ENCODE measurements at places on chromosomes 16 and 17.

DNA sequence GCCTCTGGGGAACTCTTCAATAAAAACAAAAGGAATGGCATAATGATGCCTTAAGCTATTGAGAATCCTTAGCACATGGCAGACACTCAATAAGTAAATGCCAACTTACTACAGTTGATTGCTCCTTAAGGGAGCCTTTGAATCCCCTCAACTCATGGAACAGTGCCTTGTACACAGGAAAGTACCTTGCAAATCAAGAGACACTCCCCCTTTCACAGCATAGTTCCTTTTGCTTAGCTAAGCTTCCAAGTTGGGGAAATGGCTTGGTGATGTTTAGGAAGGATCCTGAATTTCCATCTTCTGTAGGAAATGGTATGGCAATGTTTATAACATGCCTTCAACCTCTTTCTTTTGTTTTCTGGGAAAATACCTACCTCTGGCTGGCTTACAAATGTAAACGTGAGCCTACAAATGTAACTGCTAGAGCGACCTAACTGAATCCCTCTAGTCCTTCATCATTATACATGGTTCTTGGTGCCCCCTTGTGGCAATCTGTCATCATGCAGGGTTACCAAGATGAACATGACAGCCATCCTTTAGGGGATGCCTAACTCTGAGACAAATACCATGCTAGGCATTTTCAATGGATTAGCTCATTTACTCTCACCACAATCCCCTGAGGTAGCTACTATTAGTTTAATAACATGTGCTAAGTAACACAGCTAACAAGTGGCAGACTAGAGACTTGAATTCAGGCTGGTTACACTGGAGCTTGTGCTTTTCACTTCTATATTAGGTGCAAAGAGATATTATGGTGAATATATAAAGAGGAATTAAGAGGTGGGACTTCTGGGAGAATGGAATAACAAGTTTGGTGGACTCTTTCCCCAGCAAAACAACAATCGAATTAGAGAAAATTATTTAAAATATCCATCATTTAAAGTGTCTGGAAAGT is 65.0 kb downstream of the MMD start:
- peak; percentile 48 for DNase-seq

DNA sequence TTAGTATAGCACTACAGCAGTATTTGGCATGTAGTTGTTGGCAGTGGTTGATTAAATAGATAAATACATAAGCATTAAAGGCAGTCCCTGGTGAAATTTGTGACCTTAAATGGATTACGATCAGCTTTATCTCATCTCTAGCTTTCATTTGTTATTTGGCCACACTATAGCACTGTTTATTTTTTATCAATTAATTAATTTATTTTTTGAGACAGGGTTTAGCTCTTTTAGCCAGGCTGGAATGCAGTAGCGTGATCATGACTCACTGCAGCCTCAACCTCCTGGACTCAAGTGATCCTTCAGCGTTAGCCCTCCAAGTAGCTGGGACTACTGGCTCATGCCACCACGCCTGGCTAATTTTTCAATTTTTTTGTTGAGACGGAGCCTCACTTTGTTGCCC is 18.7 kb upstream of the ARHGAP17 start:
- DNase-seq: no peak

- DNase-seq: no peak
Measured at GRCh38 chr16:1283996-1284616, 25.3 kb upstream of the UBE2I start.

GRCh38 chr16:3097266-3097665 is 1.8 kb downstream of the ZSCAN10 start:
- no peak for DNase-seq

DNA sequence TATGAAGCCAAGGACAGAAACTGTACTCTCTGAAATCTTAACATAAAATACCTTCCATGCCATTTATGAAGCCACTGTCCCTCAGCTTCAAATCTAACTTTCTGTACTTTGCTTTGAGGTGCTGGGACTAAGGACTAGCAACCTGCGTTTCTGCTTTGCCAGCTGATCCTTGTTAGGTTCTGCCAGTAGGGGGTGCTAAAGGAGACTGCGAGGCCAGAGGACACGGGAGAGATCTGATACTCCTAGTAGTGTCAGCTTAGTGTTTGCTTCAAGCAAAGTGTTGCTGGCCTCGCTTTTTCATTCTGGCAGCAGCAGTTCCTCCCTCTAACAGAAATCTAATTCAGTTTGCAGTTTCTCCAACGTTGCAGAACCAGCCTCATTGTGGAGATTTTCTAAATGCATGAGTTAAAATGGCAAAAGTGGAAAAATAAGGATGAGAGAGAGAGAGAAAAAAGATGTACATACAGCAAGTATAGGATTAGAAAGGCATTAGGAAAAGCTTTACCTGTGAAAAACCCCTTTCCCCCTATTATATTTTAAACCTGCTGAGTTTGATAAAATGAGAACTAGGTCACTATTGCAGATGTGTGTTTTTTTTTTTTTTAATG is 297.5 kb downstream of the CA10 start:
- DNase-seq: peak; percentile 17

GRCh38 chr16:6966925-6967324 is 365.7 kb upstream of the RBFOX1 start:
- no peak for DNase-seq

DNA sequence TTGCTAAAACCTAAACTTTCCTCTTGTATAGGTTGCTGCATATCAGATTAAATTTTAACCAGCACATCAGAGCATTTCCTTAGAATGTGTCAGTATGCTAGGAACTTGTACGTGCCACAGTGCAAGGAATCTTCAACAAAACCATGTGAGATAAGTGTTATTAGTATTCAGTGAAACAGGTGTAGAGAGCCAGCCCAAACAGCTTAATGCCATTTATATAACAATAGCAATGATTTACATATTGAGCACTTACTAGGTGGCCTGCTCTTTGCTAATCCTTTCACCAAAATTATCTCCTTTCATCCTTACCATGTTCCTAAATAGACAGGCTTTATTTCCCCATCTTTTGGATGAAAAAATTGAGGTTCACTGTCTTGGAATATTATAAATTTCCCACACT is 485.7 kb downstream of the HS3ST4 start:
- no peak for DNase-seq

All from HuH-7.5 (cell line).